CD8-positive, alpha-beta memory T cell (primary cell): ENCODE measurements at places on chromosomes 7 and 10. TPM values are rescaled to one million over a fixed set of nuclear protein-coding genes. Genes with fewer than 3 reads are reported as not detected.
A peak's percentile ranks its signal among the peaks of the same experiment; 100 is the strongest.

GRCh38 chr10:4545062-4545461, 280.9 kb upstream of the AKR1E2 start:
- H3K27me3 ChIP-seq = no peaks in the 10 kb centered on the region
- H3K27ac ChIP-seq = no peak overlapping the region
- no peaks in the 10 kb centered on the region for H3K36me3 ChIP-seq

GRCh38 chr7:40077849-40078248, 56.6 kb downstream of the MPLKIP start:
- H3K27ac ChIP-seq = no peak overlapping the region
- H3K4me3 ChIP-seq = no peak overlapping the region
- H3K27me3 ChIP-seq = no peaks in the 10 kb centered on the region
- no peaks in the 10 kb centered on the region for H3K36me3 ChIP-seq

DNA sequence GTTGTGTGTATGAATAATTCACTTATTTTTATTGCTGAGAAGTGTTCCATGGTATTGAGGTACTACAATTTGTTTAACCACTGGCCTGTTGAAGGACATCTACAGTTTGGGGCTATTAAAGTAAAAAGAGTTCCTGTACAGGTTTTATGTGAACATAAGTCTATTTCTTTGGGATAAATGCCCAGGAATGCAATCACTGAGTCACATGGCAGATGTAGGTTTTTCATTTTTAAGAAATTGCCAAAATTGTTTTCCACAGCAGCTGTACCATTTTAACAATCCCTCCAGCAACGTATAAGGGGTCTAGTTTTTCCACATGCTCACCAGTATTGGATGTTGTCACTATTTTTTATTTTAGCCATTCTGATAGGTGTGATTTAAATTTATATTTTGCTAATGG, 243.9 kb downstream of the TNS3 start:
- H3K4me1 ChIP-seq = no peaks in the 10 kb centered on the region
- H3K36me3 ChIP-seq = no peaks in the 10 kb centered on the region
- no peak overlapping the region for H3K4me3 ChIP-seq
- no peak for DNase-seq
- H3K27ac ChIP-seq = no peak overlapping the region
- no peaks in the 10 kb centered on the region for H3K27me3 ChIP-seq

GRCh38 chr10:63465293-63466143, at the start of gene JMJD1C:
Gene JMJD1C (minus strand): TSS chr10:63465977. CDS start chr10:63465662, 315 bp downstream.
- H3K36me3 ChIP-seq = no peaks in the 10 kb centered on the region
- DNase-seq = peak; percentile 46
- no peaks in the 10 kb centered on the region for H3K4me1 ChIP-seq
- peak within 1 kb of the TSS; percentile 77 for H3K4me3 ChIP-seq

DNA sequence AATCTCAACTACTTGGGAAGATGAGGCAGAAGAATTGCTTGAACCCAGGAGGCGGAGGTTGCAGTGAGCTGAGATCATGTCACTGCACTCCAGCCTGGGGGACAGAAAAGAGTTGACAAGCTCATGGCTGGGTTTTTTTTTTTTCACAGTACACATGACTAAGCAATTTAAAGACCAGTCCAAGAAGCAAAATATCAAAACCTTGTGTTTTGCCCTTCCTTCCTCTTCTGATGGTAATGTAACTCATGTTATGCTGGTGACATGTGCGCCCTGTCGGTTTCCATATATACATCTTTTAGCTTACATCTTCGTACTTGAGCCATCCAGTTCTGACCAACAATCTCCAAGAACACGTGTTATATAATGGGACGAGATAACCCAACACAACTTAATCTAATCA, 237.7 kb upstream of the PLXDC2 start:
- no peak for DNase-seq
- H3K36me3 ChIP-seq = no peaks in the 10 kb centered on the region
- no peak overlapping the region for H3K4me3 ChIP-seq
- H3K27me3 ChIP-seq = no peaks in the 10 kb centered on the region

- no peak overlapping the region for H3K27ac ChIP-seq
- H3K4me3 ChIP-seq = no peak overlapping the region
- H3K4me1 ChIP-seq = no peaks in the 10 kb centered on the region
- no peaks in the 10 kb centered on the region for H3K36me3 ChIP-seq
Measured at GRCh38 chr7:153151766-153152165, 392.2 kb downstream of the ACTR3B start.

DNA sequence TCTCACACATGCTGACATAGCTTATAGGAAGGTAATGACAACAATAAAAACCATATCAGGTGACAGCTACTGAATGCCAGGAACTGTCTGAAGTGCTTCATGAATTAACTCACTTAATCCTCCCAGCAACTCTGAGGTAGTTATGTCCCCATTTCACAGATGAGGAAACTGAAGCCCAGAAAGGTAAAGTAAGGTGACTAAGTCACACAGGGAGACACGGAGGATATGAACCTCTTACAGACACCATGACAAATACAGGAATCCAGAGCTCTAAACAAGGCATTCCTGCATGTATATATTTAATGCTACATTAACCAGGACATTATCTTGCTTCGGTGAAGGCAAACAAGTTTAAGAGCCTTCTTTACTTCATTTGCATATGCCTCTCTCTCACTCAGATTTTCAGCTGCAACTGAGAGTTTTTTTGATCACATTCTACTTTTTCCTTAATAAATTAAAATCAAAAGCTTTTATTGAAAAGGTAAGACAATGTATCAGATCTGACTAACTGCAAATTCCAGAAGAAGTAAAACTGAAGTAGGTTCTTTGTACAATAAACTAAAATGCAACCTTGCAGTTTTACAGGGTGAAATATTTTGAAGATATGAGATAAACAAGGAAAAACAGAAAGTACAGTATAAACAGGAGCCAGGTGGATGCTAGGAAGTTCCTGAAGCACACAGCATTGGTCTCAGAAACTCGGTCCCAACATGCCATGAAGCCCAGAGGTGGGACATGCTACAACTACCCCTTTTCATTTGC, 79.5 kb downstream of the SGMS1 start:
- DNase-seq = no peak
- H3K27me3 ChIP-seq = no peaks in the 10 kb centered on the region
- no peak overlapping the region for H3K4me3 ChIP-seq
- no peaks in the 10 kb centered on the region for H3K36me3 ChIP-seq
- peaks cover 33% of the 10 kb centered on the region for H3K4me1 ChIP-seq

DNA sequence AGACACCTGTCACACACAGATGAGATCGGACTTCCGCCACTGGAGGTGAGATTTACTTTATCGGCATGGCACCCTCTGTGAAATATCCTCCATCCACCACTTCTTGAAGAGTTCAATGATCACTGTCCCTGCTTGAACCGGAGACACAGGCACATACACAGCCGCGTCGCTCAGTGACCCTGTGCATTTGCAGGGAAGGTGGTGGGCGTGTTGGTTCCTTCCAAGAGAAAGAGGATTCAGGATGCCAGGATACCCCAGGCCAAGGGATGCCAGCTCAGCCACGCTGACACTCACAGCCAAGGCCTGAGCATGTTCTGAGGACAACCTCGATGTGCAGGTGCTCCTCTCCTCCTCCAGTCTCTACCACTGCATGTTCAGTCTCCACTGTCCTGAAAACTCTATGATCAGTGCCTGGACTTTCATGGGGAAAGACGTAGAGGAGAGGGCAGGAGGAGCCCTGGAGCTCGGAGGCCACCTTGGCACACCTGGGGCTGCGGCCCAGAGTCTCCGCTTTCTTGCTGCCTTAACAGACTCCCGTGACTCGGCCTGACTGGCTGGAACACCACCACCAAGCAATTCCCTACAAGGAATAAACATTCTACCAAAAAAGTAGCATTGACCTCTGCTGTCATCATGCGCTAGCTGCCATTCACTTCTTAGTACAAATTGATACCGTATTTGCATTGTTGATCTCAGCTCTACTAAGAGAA, 115.2 kb downstream of the TCERG1L start:
- no peaks in the 10 kb centered on the region for H3K27me3 ChIP-seq
- no peak overlapping the region for H3K27ac ChIP-seq
- no peak for DNase-seq
- H3K36me3 ChIP-seq = no peaks in the 10 kb centered on the region
- H3K4me3 ChIP-seq = no peak overlapping the region
- H3K4me1 ChIP-seq = no peaks in the 10 kb centered on the region

GRCh38 chr10:36766940-36767339, 358.5 kb upstream of the ANKRD30A start:
- H3K36me3 ChIP-seq = no peaks in the 10 kb centered on the region
- H3K27me3 ChIP-seq = no peaks in the 10 kb centered on the region
- no peaks in the 10 kb centered on the region for H3K4me1 ChIP-seq
- no peak overlapping the region for H3K27ac ChIP-seq

- no peak for DNase-seq
- H3K27me3 ChIP-seq = no peaks in the 10 kb centered on the region
- no peaks in the 10 kb centered on the region for H3K4me1 ChIP-seq
- no peak overlapping the region for H3K4me3 ChIP-seq
- no peak overlapping the region for H3K27ac ChIP-seq
Measured at GRCh38 chr10:69644658-69645295, 14.7 kb downstream of the FAM241B start.

GRCh38 chr7:113199841-113200240, 81.5 kb upstream of the SMIM30 start:
- H3K27me3 ChIP-seq = no peaks in the 10 kb centered on the region
- no peaks in the 10 kb centered on the region for H3K36me3 ChIP-seq
- no peaks in the 10 kb centered on the region for H3K4me1 ChIP-seq
- no peak for DNase-seq
- no peak overlapping the region for H3K27ac ChIP-seq

GRCh38 chr7:80017101-80017698, 117.4 kb upstream of the GNAI1 start:
- H3K4me3 ChIP-seq = no peak overlapping the region
- H3K36me3 ChIP-seq = no peaks in the 10 kb centered on the region
- no peak for DNase-seq
- no peaks in the 10 kb centered on the region for H3K27me3 ChIP-seq

DNA sequence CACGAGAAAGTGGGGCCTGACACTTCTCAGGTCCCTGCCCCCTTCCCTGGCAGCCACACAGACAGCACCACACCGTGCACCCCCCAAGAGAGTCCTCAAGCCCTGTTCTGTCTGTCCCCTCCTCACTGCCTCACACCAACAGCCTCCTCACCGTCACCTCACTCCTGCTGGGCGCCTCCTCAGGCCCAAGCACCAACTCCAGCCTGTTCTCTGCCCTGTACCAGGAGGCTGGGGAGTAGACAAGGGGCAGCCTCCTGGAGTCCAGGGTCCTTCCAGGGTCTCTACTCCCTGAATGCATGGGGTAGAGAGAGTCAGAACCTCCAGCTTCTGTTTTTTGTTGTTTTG, 26.9 kb upstream of the ELN start:
- H3K27me3 ChIP-seq = no peaks in the 10 kb centered on the region
- H3K4me1 ChIP-seq = no peaks in the 10 kb centered on the region
- DNase-seq = no peak
- no peak overlapping the region for H3K27ac ChIP-seq

Gene HMX3
- not detected for total RNA-seq

Gene LANCL2
- 22.1 TPM for total RNA-seq

Gene DNAJC12
- total RNA-seq = 12.7 TPM

Gene SMKR1
- 13.9 TPM for total RNA-seq

Gene EIF4EBP2
- total RNA-seq = 44.4 TPM

Gene MCM10
- total RNA-seq = 71.3 TPM
